ENCODE measurements at places on chromosomes 13 and 19.

- DNase-seq: no peak
These were observed 3.3 kb upstream of the KLK11 start for GRCh38 chr19:51029718-51030117.

GRCh38 chr19:38970664-38971532 lies 4.6 kb downstream of the FBXO17 start:
- no peak for DNase-seq

GRCh38 chr19:30694156-30694755 lies 322.1 kb downstream of the ZNF536 start:
- DNase-seq: no peak

- DNase-seq: no peak
These were observed 6.1 kb downstream of the CAPN12 start for GRCh38 chr19:38737921-38738737.

GRCh38 chr19:41415154-41415571 lies 12.0 kb downstream of the B3GNT8 start:
- DNase-seq: peak; percentile 66

Data from NCI-H187 treated with DMSO at 0.1 percent for 48 hours (cell line).